CD4-positive, alpha-beta T cell (primary cell): ENCODE measurements at places on chromosomes 2 and 18.

DNA sequence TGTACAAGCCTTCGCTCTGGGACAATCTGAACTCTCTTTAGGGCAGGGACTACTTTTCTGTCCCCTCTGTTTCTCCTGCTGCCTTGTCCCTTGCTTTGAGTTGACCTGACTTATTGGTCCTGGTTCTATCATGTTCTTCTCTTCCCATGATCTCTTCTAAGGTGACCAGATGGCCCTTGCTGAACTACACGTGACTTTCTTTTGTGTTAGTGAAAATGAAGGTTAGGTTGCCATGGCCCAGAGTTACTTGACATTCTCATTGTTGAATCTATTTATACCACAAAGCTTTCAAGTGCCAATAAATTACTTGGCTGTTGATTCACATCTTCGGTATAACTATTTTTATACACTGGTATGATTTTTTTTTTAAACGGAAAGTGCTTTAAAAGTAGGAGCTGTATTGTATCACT, 24.4 kb downstream of the MRPL33 start:
- no peak for DNase-seq

DNA sequence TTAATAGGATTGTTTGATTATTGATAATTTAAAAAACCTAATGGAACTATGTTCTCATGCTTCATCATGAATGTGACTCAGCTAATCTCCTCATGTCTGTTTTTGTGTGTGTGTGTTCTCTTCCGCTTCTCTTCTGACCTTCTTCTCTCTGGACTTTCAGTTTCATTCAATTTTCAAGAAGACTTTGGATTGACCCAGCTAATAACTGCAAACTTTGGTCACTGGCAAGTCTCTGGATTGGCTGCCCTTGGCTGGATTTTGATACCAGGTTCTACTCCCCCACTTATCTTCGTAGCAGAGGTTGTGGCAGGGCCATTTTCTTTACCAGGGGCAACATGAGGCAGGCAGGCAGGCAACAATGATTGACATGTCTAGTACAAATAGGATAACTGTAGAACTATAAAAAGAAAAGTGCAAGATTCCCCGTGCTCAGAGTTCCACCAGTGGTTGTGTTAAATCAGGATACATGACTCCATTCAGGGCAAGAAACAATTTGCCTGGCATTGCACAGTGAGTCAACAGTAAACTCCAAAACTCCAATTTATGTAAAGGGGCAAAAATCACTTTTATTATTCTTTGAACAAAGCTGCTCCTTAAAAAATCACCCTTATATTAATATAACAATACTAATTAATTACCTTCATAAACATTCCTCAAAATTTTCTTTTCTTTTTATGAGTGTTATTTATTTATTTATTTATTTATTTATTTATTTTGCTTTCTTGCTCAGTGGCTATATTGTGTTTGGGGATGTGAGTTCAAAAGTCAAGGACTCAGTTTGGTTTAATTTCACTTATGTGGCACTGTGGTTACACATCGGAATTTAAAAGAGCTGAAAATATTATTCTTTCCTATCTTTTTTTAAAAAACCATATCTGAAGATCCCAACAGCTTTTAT, 167.6 kb downstream of the RND3 start:
- DNase-seq = no peak

DNA sequence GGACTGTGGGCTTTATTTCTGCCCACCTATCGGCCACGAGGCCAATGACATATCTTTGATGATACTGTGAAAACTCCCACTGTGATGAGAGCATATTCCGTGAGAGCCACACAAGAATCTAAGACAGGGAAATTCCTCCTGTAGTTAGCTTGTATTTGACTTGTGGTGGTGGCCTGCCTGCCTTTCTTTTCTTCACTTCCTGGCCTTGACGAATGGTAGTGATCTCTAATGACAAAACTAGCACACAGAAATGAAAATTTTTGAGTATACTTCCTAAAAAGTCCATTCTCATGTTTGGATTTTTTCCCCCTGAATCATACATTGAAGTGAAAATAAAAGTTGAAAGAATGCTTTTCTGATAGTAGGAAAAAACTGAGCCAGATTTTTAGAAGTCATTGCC, 94.4 kb downstream of the MGAT5 start:
- no peak for DNase-seq

- no peak for DNase-seq
Observed at GRCh38 chr2:39399570-39399969, 37.5 kb downstream of the MAP4K3 start.

GRCh38 chr2:120552800-120553481, 182.7 kb upstream of the GLI2 start:
- DNase-seq = peak; percentile 21

GRCh38 chr18:47754311-47755101, 176.0 kb downstream of the SMAD2 start:
- peak; percentile 24 for DNase-seq

DNA sequence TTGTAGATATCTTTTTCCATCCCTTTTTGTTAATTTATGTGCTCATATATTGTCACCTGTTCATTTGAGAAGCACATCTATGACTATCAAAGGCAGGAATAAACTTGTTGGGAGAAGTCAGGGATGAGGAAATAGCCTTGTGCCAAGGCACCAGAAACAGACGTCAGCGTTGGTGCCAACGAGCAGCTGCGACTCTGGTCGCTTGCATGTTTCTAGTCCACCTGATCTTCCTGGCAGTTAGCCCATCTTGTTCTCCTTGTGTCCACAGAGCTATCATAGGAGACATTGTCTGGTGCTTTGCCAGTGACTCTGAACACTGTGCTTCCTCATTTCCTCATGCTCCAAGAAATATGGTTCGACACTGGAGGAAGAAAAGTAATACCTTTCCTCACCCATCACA, 374.4 kb downstream of the PTPRM start:
- no peak for DNase-seq

DNA sequence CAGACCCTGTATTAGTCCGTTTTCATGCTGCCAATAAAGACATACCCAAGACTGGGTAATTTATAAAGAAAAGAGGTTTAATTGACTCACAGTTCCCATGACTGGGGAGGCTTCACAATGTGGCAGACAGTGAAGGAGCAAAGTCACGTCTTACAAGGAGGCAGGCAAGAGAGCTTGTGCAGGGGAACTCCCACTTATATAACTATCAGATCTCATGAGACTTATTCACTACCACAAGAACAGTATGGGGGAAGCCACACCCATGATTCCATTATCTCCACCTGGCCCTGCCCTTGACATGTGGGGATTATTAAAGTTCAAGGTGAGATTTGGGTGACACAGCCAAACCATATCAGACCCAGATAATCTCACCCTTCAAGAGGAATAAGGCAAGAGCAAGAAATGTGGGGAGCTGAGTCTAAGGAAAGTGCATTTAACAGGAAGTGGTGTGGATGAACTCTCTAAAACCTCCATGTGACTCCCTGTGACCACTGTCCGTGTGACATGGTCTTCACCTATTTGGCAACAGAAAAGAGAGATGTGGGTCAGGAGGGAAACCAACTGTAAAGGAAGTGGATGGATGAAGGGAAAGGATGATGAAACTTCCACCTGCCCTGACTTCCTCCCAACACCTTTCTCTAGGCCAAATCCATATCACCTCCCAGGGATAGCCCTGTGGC, 110.6 kb downstream of the ATL2 start:
- DNase-seq = no peak

GRCh38 chr2:170812710-170813600, 3.7 kb upstream of the GAD1 start:
- no peak for DNase-seq

DNA sequence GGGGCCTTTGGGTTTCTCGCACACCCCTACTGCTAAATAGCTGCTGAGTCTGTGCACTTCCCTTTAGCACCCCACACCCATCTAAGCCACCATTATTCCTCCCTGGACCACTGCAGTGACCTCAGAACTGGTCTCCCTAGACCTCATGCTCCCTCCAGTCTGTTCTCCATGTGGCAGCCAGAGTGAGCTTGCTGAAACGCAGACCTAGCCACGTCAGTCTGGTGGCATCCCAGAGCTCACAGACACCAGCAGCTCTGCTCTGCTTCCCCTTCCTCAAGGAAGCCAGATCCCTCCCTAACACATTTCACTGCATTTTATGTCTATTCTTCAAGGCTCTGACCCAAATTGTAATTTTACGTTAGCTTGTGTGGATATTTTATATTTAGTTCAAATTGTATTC, 144.4 kb downstream of the DYSF start:
- DNase-seq = no peak

GRCh38 chr2:76977846-76978727, 544.1 kb downstream of the LRRTM4 start:
- no peak for DNase-seq
